ENCODE measurements at places on chromosomes 4 and X. TPM values are rescaled to one million over a fixed set of nuclear protein-coding genes. Genes with fewer than 3 reads are reported as not detected.
A peak's percentile ranks its signal among the peaks of the same experiment; 100 is the strongest.

Gene FREM3
- 0.19 TPM for total RNA-seq

Gene BCORL1
- 10.1 TPM for total RNA-seq

Gene HAND2
- 142 TPM for total RNA-seq

Gene GRIA2
- total RNA-seq = not detected

DNA sequence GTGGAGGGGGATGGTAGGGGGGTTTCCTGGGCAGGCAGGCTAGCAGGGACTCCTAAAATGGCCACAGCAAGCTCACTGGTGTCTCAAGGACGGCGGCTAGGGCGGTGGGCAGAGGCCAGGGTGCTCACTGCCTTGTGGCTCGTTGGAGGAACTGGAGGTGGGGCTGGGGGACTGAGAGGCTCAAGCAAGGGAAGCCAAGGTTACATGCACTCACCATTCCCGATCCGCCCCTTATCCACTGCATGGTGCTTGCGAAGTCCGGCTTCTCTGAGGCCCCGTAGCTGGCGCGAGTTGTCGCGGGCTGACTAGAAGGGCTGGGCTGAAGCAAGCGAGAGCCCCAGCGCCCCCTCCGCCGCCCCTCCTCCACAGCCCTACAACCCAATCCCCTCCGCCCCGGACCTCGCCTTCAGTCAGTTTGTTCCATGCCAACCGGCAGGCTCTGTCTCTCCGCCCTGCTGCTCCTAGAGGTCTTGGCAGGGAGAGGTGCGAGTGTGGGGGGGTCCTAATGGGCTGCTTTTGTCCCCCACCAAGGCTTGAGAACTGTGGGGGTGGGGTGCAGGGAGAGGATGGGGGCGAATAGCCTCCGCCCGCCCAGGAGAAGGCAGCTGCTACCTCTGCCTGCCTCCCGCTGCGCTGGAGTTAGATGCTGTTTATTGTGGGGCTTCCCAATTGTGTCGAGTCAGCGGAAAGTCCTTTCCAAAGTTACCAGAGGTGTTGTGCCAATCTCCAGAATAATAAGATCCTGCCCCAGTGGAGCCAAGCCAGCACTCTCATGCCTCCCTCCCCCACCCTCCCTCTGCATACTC is at the start of gene ARHGEF9:
ARHGEF9 (minus strand) TSS at position 313 of the 806 bp plus-strand sequence; CDS start at position 244, 69 bp downstream.
- peak; percentile 32 for DNase-seq

GRCh38 chr4:147678796-147679549 is 5.0 kb downstream of the PRMT9 start:
- DNase-seq = no peak

DNA sequence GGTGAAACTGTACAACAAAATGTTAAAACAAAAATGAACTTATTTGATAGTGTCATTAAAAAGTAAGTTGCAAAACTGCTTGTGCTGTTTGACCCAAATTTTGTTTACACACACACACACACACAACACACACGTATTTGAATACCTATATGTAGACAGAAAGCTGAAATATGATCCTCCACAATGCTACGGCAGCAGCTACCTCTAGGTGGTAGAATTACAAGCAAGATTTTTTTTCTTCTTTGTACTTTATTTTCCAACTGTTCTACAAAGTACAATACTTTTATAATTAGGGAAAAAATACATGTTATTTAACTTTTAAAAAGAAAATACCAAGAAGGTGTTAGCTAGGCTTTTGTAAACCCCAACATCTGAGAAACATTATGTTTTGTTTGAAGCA is 1.2 kb downstream of the CYTL1 start:
- DNase-seq = no peak

- DNase-seq = no peak
These were observed 27.8 kb downstream of the SLC25A5 start for GRCh38 chrX:119495734-119496726.

GRCh38 chr4:38386654-38387188 is 277.3 kb upstream of the KLF3 start:
- DNase-seq = no peak

DNA sequence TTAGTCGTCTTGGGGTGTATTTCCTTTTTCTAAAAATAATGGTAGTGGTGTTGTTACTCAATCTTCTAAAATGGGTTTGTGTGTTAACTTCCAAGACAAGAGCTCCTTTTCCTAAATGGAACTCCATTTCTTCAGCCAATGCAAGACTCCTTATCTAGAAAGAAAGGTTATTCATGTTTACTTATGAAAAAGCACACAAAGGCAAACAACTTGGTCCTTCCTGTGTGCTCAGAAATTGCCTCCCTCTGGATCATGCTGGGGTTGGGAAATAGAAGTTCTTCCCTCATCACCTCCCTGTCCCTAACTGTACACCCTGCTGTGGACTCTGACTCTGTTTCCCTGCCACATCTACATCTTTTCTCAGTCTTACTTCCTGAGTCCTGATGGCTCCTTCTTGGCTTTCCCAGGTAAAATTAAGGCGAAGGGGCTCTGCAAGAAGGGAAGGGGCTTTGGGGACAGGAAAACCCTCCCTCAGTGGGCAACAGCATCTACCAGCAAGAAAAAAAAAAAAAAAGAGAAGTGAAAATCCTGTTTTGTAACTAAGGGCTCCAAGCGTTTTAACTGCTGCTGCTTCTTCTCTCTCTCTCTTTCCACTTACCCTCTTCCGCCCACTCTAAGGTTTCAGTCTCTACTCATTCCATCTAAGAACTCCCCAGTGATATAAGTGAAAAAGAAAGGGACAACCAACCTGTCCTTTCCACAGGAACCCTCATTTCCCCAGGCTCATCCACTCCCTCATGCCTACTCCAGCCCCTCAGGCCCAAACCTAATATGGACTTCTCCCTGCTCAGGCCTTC is 19.8 kb upstream of the TASL start:
- no peak for DNase-seq

Data from Right ventricle myocardium superior (tissue), 1 donor.